Activated effector memory CD4-positive, alpha-beta T cell treated with Interleukin-2 at 50 U/mL for 16 hours (primary cell): ENCODE measurements at places on chromosomes 7 and 10.

DNA sequence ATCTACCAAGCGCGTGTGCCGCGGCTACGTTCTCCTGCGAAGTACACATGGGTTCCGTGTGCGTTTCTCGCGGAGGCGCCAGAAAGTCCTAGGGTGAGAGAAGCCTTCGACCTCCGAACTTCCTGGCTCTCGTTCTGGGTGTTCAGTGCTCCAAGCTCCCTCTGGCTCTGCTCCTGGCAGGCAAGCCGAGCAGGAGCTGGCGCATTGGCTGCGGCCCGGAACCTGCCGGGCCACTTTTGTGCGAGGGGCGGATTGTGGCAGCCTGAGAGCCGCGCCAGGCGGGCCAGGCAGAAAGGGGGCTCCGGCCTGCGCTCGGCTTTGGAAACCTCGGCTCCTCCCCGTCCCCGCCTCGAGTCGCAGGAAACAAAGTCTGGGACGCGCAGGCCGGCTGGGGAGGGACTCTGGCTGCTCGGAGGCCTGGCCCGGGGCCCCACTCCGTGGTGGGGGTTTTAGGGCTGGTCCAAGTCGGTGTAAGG lies 9.6 kb downstream of the EMX2 start:
- DNase-seq = no peak

- no peak for DNase-seq
Observed at GRCh38 chr10:80410578-80411145, 2.3 kb downstream of the PRXL2A start.

- DNase-seq = no peak
Observed at GRCh38 chr10:110632591-110633215, 11.4 kb upstream of the RBM20 start.

DNA sequence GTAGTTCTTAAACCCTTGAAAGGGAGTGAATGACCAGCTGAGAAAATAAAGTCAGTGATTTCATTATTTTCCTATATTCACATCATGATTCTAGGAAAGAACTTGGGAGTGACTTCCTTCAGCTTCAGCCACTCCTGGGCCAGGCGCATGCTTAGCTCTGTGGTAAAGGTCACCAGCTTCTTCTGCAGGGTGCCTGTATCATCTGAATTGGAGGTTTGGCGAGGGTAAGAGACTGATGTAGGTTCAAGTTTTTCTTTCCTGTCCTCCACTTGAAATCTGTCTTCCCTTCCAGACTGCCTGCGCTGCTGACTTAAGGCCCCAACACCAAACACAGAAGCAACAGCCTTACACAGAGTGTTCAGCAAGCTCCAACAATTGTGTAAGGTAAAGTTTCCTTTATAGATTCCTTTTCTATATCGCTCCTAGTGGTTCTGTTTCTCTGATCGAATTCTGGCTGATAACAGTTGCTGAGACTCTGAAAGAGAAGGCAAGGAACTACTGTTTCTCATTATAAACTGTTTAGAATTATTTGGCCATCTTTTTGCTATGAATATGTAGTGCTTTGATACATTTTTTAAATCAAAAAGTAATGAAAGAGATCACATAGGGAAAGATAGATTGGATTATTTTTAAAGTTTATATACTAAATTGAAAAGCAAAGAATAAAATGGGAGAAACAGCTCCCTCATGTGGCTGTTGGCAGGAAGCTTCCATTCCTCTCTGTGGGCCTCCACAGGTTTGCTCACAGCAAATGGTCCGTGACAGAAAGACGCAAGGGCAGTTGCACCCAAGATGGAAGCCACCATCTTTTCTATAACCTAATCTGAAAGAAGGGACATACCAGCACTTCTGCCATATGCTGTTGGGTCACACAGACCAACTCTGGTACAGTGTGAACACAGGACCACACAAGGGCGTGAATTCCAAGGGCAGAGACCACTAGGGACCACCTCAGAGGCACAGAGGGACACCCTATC lies 14.0 kb downstream of the GATAD1 start:
- DNase-seq = peak; percentile 0

GRCh38 chr7:137801003-137801402 lies 45.8 kb downstream of the DGKI start:
- no peak for DNase-seq

GRCh38 chr10:48406204-48406603 lies 99.7 kb downstream of the MAPK8 start:
- DNase-seq = no peak

DNA sequence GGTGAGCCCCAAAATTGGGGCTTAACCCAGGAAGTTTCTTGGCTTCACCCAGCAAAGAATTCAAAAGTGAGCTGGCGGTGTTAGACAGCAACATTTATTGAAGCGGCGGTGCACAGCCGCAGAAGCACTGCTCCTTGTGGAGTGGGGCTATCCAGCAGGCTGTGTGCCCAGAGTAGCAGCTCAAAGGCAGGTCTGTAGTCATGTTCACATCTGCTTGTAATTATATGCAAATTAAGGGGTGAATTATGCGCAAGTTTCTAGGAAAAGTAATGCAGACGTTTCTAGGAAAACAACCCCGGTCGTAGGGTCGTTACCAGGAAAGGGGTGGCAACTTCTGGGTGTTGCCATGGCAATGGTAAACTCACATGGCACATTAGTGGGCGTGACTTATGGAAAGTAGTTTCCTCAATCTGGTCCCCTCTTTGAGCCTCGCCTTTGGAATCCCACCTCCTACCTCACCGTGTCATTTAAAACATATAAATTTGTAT lies 13.7 kb upstream of the KBTBD2 start:
- DNase-seq = peak; percentile 69

DNA sequence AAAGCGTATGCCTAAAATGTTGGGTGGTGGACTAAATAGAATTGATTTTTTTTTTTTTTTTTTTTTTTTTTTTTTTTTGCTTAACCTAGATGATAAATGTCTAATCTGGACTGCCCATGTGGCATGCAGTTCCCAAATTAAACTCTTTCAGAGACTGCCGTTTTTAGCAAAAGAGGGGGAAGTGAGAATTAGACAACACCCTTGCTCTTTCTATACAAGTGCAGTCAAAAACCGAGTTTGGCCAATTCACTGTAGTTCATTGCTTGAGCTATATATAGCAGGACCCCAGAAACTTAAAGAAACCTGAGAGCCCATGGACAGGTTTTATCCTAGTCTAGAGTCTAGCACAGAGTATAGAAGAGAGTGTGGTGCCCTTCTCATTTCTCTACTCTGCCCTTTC lies 141.9 kb downstream of the GRM3 start:
- DNase-seq = no peak

- DNase-seq = peak; percentile 10
Observed at GRCh38 chr10:68406111-68406814, 814 bp downstream of the RUFY2 start.

GRCh38 chr7:141704112-141704511 lies 2.1 kb upstream of the DENND11 start:
- no peak for DNase-seq

DNA sequence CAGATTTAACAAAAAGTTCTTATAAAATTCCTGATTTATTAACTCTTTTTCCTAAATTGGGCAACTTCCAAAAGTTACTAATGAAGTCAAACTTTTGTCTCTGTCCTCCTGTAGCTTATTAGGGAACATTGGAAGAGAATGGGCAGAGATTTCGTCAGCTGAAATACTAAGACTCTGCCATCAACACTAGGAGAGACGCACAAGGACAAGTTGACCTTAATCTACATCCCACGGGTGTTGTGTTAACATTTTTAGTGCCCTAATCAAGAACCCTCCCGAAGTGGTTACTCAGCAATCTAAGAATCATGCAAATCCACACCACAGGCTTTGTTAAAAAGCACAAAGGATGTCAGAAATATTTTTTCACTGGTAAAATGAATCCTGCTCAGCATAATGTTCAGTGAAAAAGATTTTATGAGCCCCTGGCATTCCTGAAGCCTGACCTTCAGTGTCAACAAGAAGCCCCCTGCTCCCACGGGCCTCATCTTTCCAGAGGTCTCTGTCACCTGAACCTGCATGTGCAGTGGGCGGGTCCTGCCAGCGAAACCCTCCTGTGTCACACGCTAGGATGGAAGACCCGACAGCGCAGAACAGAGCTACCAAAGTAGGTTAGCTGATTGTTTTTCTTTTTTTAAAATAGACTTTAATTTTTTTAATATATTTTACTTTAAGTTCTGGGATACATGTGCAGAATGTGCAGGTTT lies 70.6 kb upstream of the AKR1E2 start:
- DNase-seq = no peak

- DNase-seq = no peak
Observed at GRCh38 chr7:92702535-92702934, 112.3 kb upstream of the FAM133B start.

GRCh38 chr10:408236-408635 lies 273.0 kb downstream of the ZMYND11 start:
- no peak for DNase-seq

DNA sequence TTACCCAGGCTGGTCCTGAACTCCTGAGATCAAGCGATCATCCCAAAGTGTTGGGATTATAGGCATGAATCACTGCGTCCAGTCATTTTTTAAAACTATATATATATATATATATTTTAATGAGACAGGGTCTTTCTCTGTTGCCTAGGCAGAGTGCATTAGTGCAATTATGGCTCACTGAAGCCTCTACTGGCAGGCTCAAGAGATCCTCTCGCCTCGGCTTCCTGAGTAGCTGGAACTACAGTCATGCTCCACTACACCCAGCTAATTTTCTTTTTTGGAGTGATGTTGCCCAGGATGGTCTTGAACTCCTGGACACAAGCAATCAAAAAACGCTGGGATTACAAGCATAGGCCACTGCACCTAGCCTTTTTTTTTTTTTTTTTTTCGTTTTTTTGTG lies 55.3 kb upstream of the KAT6B start:
- no peak for DNase-seq

DNA sequence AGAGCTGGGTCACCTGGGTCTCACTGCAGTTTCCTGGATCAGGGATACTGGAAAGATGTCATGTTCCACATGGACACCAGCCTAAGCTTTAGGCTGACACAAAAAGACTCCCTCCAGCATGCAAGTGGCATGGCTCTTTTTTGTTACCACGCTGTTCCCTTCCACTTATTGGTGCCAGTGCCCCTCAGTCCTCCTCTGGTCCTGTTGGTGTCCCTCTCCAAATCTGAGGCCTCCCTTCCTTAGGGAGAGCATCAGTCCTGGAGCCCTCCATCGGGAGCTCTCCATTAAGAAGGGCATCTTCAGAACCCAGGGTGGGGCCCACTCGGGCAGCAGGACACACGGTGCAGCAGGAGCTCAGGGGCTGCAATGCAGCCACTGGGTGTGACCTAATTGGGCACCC lies 76.1 kb upstream of the LRRC18 start:
- DNase-seq = no peak

GRCh38 chr10:117550599-117551329 lies 8.2 kb downstream of the EMX2 start:
- no peak for DNase-seq

DNA sequence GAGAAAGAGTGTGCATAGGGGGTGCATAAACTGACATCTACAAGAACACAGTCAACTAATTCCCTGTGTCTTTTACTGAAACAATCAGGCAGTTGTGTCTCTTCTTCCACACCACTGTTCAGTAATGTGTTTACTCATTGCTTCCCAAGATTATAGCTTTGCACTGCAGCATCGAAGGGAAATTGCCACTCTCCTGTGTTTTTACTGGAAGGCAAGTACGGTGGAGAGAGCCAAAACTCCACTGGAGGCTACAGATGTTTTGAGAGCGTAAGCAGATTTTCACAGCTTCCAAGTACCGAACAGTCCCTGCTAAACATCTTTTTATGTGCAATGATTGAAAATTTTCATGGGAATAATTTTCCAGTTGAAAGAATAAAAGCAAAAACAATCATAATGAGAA lies 510.5 kb upstream of the AKR1E2 start:
- DNase-seq = no peak

GRCh38 chr7:40717242-40717641 lies 582.4 kb downstream of the SUGCT start:
- DNase-seq = no peak

DNA sequence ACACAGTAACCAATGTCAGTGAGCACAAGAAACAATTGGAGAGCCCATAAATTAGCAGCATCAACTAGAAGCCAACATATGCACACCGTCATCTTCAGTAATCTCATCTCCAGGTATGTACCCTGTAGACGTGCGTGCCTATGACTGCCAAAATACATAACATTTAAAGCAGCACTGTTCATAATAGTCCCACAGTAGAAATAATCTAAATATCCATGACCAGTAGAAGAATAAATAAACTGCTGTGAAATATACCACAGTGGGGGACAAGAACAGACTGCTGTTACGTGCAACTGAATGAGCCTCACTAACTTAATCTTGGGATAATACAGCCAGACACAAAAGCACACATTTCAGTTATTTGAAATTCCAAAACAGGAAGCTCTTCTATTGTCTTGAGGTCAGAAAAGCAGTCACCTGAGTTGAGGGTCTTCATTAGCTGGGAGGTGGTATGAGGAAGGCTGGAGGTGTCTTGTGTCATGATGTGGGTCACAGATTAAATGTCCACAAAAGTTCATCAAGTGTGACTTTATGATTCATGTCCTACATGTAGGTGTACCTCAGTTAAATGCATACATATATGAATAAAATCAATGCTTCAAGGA lies 454.2 kb upstream of the AKR1E2 start:
- DNase-seq = no peak

GRCh38 chr7:101804088-101804963 lies 13.1 kb upstream of the CUX1 start:
- DNase-seq = no peak

GRCh38 chr10:131816157-131816775 lies 84.5 kb upstream of the PPP2R2D start:
- no peak for DNase-seq

GRCh38 chr10:61847087-61847486 lies 54.4 kb upstream of the ARID5B start:
- no peak for DNase-seq

DNA sequence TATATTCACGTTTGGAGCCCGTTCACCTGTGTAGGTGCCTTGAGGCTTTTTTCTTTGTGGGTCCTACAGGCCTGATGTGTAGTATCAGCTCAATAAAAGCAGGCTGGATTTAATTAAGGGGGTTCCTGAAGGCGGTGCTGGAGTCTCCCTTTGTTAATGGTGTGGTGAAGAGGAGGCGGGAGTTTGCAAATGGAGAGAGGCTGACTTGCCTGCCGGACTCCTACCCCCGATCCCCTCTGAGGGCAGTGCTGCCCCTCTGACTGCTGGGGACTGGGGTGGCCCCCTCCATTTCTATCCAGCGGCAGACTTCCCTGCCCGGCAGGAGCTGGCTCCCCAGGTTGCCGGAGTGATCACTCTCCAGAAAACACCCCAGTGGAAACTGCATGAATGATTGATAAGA lies 45.1 kb downstream of the ZMIZ1 start:
- DNase-seq = no peak

DNA sequence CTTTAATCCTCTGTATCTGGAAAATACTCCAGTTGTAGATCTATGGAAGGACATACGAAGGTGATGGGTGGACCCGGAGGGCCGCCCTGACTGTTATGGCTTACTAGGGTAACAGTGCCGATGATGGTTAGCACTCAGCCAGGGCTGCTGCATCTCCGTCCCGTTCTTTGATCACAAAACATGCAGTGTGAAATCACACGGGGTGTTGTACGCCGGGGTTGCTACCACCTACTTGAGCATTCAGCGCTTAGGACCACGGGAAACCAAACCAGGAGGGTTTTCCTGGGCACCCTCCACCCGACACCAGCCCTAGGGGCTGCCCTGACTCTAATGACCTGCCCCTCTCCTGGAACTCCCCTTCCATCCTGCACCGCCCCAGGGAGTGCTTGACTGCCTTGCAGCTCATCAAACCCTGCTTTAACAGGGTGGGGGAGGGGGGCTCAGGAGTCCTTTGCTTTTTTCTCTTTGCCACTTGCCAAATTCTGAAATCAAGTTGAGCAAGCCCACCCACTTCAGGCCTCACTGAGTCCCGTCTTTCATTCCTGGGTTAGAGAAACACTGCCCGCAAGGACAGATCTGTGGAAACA lies 20.4 kb downstream of the ZNF775 start:
- DNase-seq = no peak

GRCh38 chr7:151307536-151307935 lies 34.1 kb upstream of the NUB1 start:
- no peak for DNase-seq
